CD8-positive, alpha-beta memory T cell (primary cell): ENCODE measurements at places on chromosomes 16 and 17. TPM values are rescaled to one million over a fixed set of nuclear protein-coding genes. Genes with fewer than 3 reads are reported as not detected.

KRTAP9-4 gene
- not detected for total RNA-seq

NLRP1 gene
- 35.2 TPM for total RNA-seq

ACE gene
- total RNA-seq = 4.6 TPM

MED1 gene
- 85.1 TPM for total RNA-seq

TRPV2 gene
- 60.0 TPM for total RNA-seq

CD300E gene
- total RNA-seq = not detected

PCTP gene
- 8.4 TPM for total RNA-seq
